ENCODE measurements at places on chromosomes 2 and 18.

- DNase-seq, result no peak
Observed at GRCh38 chr2:241242306-241242705, 53.8 kb downstream of the ANO7 start.

DNA sequence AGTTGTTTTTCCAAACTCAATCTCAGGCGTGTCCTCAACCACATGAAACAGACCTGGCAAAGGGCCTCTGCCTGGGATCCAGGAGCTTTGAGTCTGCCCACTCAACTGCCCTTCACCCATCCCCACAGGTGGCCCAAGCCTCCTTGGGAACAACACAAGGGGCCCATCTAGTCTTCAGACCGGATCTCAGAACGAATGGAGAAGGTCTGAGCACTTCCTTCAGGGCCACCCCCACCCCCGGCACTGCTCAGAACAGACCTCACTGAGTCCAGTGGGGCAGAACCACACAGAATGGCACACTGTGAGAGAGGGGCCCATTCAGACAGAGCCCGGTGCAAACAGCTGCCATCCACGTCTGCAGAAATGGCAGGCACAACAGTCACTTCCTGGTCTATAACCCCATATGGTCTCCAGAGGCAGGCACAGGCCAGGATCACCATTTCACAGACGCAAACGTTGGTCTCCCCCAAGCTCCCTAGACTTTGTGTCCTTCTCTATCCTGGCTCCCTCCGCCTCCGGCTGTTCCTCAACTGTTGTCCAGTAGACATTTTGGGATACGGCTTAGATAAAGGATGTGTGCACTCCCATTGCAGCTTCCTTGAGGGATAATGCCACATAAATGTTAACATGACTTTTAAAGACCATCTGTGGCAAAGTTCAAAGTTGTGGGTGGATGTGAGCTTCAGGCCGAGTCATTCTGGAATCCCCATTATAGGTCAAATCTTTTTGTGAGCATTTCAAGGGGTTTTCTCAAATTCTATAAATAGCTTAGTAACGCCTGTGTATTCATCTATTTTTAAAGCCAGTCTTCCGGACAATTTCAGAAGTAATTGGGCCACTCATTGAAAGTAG is 149.7 kb downstream of the SMAD7 start:
- DNase-seq, result peak; percentile 85

DNA sequence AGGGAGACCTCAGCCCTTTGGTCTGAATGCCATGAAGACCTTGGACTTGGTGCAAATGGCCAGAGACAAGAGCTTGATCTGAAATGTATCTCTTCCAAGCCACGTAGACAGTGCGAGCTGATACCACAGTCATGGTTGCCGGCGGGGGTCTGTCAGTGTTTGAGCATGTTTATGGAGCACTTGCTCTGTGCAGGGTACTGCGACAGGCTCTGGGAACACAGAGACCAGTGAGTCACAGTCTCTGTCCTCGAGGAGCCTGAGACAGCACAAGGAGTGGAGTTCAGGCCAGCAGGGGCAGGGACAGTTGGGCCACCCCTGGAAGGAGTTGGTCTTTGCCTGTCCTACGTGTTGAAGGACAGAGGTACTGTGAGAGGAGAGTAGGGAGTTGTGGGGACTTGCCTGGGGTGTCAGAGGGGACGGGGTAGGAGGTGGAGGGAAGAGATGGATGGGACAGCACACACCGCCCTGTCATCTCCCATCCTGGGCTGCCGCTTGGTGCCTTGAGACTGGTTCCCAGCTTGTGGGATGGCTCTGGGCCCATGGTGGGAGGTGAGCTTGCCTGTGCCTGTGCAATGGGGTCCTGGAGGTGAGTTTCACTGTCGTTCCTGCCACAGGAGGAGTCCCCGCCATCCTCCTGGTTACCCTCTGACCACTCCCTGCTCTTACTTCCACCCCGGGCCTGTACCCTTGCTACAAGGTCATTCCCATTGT is 39.5 kb downstream of the ATP6V1C2 start:
- DNase-seq, result no peak

GRCh38 chr2:85281553-85281952 is 46.2 kb downstream of the TGOLN2 start:
- DNase-seq, result no peak

GRCh38 chr2:70482401-70482800 is 71.2 kb downstream of the TGFA start:
- no peak for DNase-seq

- no peak for DNase-seq
Observed at GRCh38 chr18:4543711-4544110, 88.6 kb upstream of the DLGAP1 start.

DNA sequence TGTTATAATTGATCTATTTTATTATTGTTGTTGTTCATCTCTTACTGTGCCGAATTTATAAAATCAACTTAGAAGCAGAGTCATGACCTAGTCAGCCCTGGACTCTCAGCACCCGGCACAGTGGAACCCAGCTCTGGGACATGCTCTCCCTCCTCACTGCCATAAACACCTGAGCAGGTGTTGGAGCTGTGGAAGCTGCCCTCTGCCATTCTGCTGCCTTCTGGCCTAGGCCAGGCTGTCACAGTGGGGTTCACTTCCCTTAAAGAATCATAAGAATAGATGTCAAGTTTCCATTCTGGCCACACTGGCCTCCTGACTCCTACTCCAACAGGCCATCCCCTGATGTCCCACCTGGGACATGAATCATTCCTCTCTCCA is 192.2 kb downstream of the ZFP36L2 start:
- no peak for DNase-seq

DNA sequence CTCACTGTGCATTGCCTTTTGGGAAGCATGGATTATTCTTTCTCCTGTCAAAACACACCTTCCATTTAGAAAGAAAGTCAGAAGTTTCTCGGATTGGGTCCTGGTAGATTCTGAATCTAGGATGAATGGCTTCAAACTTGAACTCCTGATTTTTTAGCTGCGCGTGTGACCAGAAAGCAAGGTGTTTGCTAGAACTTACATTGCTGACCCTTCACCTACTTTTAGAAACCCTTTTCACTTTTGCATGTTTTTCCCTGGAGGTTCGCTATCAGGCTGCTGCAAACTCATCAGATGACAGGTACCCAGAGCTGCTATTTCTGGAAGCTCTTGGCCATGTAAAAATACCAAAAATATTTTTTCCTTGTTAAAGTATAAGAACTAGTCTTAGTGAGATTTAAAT is 132.0 kb downstream of the QPCT start:
- no peak for DNase-seq

DNA sequence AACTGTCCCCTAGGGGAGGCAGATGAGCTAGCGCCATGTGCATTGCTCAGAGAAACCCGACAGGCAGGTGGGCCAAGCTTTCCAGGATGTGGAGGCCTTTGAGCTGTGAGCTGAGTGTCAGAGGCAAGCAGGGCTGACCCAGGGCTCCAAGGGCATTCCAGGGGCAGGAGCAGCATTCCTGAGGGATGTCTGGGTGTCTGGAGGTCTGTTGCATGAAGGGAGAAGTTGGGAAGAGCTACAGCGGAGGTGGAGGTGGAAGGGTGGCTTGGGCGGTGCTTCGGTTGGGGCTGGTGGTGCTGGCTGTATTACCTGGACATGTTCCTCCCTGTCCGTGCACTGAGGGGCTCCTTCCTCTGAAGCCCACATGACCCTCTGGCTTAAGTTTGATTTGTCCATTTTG is 102.8 kb downstream of the RNF144A start:
- DNase-seq, result no peak

GRCh38 chr2:204177977-204178522 is 241.5 kb downstream of the ICOS start:
- DNase-seq, result peak; percentile 50

DNA sequence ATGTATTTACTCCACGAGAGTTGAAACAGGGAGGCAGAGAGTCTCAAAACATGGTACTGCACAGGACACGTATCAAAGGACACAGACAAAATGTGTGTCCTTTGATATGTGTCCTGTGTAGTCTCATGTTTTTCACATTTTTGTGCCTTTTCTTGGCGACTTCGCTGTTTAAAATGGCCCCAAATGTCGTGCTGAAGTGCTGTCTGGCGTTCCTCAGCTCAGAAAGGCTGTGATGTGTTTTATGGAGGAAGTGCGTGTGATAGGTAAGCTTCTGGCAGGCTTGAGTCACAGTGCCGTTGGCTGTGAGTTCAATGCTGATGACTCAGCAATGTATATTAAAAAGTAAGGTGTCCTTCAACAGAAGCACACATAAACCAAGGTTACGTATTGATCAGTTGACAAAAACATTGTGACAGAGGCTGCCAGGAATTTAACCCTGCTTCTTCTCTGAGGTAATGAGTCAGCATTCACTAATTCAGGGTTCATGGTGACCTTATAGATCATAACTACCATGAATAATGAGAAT is 78.2 kb downstream of the DYSF start:
- DNase-seq, result no peak

DNA sequence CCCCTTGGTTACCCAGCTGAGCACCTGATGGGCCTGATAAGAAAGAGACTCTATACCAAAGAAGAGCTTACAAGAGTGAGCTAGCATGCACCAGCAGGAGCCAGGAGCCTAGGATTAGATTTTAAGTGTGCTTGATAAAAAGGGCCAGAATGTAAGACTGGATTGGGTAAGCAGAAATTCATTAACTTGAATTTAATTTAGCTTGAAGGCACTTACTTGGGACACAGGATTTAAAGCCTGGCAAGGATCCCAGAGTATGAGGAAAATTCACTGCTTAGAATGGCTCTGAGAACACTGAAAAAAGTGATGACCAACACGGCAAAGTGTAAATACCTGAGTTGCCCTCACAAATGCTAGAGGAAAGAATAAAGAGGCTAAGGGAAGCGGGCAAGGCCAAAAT is 91.3 kb upstream of the RBBP8 start:
- DNase-seq, result no peak

DNA sequence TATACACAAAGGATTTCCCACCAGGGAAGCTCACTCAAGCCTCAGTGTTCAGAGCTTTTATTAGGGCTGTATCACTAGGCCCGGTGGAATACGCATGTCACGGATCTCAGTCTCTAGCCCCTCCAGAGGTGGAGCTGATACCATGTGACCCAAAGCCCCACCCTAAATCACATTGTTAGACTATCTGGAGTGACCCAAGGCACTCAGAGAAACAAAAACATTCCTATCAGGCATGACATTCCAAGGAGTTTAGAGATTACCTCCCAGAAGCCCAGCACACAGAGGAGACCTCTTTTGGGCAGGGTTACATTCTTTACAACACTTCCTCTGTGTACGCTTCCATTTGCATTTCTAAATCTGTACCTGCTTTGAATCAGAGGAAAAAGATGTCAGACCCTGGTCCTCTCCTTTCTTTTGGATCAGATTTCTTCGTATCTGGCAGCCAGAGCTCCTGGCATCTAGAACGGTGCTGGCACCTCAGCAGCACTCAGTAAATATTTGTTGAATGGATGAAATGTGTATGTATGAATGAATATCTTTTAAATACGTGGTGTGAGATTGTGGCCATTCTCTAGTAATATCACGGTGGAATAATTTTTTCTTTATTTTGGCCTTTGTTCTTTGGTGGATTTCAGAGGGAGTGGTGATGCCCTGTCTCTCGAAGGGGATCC is 37.7 kb upstream of the SMAD2 start:
- DNase-seq, result no peak

DNA sequence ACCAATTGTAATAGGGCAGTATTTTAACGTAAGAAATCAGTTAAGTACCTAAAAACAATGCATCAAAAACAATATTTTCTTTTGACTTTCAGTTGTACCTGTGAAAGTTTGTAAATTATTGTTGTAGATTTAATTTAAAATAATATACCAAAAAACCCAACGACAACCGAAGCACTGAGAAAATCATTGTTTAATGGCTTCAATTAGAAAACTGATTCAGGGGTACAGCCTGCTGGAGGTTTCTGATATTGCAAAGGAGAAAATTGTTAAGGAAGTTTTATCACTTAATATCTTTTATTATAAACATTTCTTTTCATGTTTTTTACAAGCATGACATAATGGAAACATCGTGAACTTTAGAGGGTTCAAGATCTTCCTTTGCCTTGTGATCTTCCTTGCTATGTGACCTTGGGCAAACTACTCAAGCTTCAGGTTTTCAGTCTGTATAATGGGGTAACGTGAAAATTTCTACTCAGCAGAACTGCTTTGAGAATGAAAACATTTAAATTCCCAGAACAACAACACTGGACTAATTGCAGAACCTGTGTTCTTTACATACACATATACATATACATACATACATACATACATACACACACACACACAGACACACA is 76.3 kb upstream of the GLS start:
- no peak for DNase-seq

- DNase-seq, result peak; percentile 46
Observed at GRCh38 chr2:36528274-36528673, 69.7 kb downstream of the FEZ2 start.

GRCh38 chr2:8255448-8255800 is 426.4 kb upstream of the ID2 start:
- no peak for DNase-seq

- no peak for DNase-seq
Observed at GRCh38 chr2:226649201-226649600, 150.4 kb downstream of the IRS1 start.

DNA sequence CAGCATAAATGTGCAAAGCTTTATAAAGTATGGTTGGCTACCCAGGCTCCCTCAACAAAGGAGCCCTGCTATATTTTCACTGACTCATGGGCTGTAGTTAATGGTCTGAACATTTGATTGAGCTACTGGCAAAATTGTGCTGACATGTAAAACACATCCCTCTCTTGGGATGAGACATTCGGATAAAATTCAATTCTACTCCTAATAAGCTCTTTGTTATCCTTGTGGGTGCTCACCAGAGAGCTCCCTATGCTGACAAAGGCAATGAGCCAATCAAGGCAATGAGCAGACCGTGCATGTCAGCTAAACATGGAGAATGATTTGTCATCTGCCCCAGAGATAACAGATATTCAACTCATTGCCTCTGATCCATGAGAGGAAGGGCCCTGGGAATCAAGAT is 27.7 kb downstream of the SERPINB8 start:
- DNase-seq, result no peak

DNA sequence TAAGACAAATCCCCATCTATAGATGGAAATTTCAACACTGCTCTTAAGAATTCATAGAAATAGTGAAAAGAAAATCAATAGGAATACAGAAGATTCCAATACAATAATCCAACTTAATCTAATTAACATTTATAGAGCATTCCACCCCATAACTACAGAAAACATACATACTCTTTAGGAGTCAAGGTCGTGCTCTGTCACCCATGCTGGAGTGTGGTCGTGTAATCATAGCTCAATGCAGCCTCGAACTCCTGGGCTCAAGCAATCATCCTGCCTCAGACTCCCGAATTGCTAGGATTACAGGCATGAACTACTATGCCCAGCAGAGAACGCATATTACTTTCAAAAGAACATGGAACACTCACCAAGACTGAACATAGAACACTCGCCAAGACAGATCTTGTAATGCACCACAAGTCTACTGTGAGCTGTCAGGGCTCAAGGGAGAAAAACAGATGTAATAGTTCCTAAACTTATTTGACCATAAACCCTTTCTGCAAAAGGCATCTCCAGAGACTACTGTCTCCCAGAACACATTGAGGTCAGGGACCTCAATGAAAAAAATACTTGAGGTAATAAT is 14.1 kb downstream of the MEMO1 start:
- no peak for DNase-seq

GRCh38 chr2:18149660-18150246 is 271.3 kb downstream of the KCNS3 start:
- DNase-seq, result peak; percentile 54

GRCh38 chr2:236857246-236857645 is 228.4 kb upstream of the COPS8 start:
- no peak for DNase-seq

- peak; percentile 30 for DNase-seq
Observed at GRCh38 chr18:12844391-12844790, 39.6 kb downstream of the PTPN2 start.

Data from GM12865 (cell line).